ENCODE measurements at places on chromosomes 4 and X.

- DNase-seq: no peak
Observed at GRCh38 chr4:100314057-100314456, 123.8 kb upstream of the DDIT4L start.

- peak; percentile 48 for DNase-seq
Observed at GRCh38 chrX:12929701-12930100, 23.3 kb downstream of the TLR8 start.

DNA sequence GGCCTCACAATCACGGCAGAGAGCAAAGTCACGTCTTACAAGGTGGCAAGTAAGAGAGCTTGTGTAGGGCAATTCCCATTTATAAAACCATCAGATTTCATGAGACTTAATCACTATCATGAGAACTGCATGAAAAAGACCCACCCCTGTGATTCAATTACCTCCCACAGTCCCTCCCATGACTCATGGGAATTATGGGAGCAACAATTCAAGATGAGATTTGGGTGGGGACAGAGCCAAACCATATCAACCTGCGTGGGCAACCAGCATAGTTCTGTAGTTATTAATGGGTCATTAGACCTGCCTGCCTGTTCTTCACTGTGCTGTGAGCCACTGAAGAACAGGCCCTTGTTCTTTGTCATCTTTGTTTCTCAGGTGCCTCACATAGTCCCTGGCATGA is 593.7 kb upstream of the BOD1L1 start:
- no peak for DNase-seq

GRCh38 chr4:184598753-184599491 is 50.3 kb downstream of the CASP3 start:
- DNase-seq: no peak

DNA sequence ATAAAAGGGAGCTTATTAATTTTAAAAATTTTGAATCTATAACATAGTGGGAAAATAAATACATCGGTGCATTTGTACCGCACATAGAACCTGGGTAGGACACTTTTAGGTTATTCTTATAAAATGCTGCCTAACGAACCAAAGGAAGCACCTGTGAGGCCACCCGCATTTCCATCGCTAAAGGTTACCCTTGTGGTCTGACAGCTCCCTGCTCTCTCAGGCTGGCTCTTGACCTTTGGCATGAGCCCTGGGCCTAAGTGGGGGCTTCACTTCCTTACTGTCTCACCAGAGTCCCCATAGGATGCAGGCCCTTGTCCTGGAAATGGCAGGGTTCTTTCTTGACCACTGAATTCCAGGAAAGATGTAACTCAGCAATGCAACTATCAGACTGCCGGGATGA is 46.0 kb downstream of the HADH start:
- DNase-seq: no peak

GRCh38 chrX:112834031-112834845 is 6.4 kb downstream of the AMOT start:
- peak; percentile 43 for DNase-seq

- DNase-seq: no peak
Observed at GRCh38 chr4:174281901-174282300, 1.6 kb downstream of the FBXO8 start.

GRCh38 chr4:172963498-172964294 is 204.9 kb upstream of the GALNT7 start:
- DNase-seq: no peak

DNA sequence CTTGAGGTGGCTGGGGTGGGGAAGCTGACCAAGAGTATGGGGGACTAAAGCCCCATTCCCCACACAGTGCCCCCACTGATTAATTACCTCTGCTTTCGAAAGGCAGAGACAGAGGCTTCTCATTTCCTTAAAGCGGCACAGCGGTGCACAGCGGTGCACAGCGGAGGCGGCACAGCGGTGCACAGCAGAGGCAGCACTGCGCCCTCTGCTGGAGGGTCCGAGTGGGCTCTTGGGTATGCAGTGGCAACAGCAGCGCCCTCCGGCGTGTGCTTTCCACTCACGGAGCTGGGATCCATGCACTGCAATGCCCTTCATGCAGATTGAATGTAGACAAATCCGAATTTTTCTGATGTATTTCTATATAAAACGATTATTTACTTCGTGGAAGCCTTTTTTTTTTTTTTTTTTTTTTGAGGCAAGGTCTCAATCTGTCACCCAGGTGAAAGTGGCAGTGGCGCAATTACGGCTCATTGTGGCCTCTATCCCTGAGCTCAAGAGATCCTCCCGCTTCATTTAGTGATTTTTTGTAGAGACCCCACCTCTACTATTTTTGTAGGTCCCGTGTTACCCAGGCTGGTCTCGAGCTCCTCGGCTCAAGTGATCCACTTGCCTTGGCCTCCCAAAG is 19.7 kb upstream of the PRPS2 start:
- no peak for DNase-seq
